NCI-H146 (cell line): ENCODE measurements at places on chromosomes 12 and 14.

DNA sequence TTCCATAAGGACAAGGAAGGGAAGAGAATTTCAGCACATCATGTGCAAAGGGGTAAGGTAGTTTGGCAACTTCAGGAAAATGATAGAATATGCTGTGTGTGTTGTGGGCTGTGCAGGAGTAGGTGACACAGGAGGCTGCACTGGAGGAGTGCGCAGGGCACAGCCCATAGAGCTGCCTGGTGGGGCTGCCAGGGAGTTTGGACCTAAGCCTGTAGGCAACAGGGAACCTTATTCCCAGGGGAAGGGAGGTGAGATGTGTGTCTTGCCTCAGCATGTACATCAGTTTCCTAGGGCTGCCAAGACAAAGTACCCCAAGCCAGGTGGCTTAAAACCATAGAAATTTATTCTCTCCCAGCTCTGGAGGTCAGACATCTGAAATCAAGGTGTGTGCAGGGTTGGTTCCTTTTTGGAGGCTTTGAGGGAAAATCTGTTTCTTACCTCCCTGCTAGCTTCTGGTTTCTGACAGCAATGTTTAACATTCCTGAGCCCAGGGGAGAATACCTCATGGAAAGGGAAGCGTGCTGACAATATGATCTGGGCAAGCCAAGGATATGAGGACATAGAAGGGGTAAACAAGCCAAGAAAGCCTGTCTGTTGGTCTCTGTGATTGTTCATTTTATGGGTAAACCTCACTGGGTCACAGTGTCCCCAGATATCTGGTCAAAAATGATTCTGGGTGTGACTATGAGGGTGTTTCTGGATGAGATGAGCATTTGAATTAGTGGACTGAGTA is 174.0 kb upstream of the NTF3 start:
- DNase-seq, result no peak

- peak; percentile 29 for DNase-seq
Measured at GRCh38 chr14:54493293-54493692, 4.5 kb upstream of the GMFB start.

- DNase-seq, result no peak
Measured at GRCh38 chr12:100860611-100861010, 66.0 kb downstream of the ANO4 start.

DNA sequence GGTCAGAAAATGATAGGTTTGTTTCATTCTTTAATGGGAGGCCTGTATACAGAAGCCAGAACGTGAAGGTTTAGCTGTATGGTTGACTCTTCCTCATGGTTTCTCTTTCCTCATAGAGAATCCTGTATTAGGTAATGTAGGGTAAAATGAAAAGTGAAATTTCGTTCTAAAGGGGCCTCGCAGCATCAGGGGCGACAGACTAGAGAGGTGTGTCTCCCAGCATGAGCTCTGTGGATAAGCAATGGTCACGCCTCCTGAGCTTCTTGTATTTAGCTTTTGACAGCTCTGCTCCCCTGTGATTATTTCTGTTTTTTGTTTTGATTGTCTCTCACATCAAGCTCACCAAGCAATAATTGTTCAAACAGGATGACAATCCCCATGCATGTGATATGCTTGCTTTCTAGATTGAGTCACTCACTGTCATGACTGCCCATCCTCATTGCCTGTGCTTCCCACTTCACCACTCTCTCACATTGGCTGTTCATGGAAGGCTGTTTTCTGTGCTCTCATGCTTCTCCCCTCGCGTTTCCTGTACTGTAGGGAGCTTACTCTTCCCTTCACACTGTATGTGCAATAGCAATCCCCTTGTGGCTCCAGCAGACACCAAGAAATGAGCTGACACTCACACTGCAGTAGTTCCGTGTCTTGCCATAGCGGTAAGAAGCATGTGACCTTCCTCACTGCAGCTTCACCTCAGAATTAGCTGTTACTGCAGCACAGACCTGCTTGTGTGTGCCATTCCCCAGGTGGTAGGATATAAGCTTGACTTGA is 44.0 kb downstream of the RAD52 start:
- no peak for DNase-seq

GRCh38 chr12:126949558-126949957 is 1317.4 kb upstream of the TMEM132C start:
- DNase-seq, result no peak

- no peak for DNase-seq
Measured at GRCh38 chr14:87901652-87902051, 91.3 kb downstream of the GALC start.

DNA sequence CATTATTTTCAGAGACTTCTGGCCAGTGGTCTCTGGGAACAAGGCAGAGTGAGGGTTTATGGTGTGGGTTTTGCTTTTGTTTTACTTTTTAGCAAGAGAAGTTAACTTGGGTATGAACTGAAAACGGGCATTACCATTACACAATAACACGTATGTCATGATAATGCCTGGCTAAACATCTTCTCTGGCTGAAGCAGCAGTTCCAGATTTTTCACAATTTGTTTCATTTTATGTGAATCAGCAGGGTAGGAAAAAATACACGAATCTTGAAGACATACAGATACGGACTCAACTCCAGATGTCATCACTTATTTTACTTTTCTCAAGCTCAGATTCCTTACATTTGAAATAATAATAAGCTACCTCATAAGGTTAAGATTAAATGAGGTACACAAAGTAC is 2.5 kb upstream of the PCNX4 start:
- DNase-seq, result no peak

- no peak for DNase-seq
Measured at GRCh38 chr14:24818058-24818822, 184.2 kb upstream of the GZMB start.

DNA sequence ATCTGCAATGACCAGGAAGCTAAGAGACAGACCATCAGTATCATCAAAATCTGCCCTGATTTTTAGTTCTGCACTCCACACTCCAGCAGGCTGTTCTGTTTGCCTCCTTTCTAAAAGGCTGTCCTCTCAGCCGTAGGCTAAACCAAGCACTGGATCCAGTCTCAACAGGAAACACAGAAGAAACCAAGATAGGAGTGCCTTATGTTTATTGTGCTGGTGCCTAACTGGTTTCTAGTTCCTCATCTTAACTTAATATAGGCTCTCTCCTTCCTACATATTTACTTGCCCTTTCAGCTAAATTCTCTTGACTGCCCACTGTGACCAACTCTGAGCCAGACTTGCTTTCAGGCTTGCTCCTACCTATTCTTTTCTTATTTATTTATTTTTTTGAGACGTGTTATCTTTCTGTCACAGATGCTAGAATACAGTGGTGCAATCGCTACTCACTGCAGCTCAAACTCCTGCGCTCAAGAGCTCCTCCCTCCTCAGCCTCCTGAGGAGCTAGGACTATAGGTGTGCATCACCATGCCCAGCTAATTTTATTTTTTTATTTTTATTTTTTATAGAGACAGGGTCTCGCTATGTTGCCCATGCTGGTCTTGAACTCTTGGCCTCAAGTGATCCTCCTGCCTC is 30.8 kb downstream of the GALNT4 start:
- DNase-seq, result no peak

DNA sequence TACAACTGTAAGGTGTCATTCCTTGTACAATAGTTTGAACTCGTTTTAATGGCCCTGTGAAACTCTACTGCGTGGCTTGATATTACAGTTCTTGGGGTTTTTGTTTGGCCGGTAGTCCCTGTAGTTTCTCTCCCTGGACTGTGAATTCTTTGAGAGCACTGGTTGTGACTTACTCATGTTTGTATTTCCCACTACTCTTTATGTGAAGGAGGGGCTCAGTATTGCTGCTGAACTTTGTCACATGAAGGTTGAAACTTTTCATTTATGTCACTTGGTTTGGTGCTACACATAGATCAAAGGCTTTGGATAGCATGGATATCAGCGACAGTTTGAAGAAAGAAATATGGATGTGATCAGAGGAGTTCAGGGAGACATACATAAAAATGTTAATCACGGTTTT is 1.5 kb upstream of the POU6F1 start:
- DNase-seq, result no peak

DNA sequence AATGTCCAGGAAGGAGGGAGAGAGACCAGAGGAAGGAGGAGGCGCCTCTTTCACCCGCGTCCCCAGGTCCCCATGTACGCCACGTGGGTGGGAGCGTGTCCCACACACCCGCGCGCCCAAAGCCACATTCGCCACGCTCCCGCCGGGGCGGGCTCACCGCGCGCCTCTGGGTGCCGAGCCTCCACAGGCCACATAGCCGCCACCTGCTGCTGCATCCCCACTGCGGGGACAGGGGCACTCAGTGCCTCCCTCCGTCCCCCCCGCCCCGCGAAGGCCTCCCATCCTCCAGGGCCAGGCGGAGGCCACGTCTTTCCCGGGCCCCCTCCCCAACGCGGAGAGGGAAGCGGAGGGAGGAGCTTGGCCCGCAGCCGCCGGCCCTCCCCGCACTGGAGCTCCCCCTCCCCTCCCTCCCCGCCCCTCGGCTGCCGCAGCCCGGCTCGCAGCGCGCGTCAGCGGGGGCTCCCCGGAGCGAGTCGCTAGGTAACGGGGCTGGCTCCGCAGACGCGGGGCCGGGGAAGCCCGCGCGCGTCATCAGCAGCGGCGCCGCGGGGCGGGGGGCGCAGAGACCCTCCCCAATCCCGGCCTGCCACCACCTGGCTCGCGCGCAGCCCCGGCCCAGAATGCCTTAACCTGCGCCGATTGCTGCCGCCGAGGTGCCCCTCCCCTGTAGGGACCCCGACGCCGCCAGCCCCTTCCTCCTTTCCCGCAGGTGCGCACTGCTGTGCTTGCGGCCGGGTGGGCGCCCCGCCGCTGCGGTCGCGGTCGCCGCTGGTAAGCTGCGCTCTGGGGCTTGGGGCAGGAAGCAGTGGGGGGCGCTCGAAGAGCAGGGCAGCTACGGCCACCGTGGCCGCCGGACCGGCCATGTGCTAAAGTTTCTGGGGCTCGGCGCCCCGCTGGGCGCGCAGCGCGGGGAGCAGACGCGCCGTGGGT is 536 bp upstream of the TUNAR start:
- DNase-seq, result peak; percentile 70

- peak; percentile 74 for DNase-seq
Measured at GRCh38 chr12:74170645-74171477, 366.8 kb upstream of the ATXN7L3B start.

GRCh38 chr12:98803468-98804209 is 158.5 kb downstream of the APAF1 start:
- no peak for DNase-seq

DNA sequence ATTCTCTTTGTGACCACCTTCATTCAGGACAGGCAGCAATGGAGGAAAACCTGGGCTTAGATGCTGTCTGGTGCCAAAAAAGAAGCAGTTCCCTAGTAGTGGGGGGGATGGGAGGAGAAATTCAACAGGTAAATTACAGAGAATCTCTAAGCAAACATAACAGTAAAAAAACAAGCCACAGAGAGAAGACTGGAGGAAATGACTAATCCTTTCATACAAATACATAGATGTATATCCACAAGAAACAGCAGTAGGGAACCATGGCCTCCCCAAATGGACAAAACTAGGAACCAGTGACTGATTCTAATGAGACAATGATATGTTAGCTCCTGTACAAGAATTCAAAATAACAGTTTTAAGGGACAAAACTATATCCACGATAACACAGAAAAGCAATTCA is 513.0 kb downstream of the NAV3 start:
- DNase-seq, result no peak

DNA sequence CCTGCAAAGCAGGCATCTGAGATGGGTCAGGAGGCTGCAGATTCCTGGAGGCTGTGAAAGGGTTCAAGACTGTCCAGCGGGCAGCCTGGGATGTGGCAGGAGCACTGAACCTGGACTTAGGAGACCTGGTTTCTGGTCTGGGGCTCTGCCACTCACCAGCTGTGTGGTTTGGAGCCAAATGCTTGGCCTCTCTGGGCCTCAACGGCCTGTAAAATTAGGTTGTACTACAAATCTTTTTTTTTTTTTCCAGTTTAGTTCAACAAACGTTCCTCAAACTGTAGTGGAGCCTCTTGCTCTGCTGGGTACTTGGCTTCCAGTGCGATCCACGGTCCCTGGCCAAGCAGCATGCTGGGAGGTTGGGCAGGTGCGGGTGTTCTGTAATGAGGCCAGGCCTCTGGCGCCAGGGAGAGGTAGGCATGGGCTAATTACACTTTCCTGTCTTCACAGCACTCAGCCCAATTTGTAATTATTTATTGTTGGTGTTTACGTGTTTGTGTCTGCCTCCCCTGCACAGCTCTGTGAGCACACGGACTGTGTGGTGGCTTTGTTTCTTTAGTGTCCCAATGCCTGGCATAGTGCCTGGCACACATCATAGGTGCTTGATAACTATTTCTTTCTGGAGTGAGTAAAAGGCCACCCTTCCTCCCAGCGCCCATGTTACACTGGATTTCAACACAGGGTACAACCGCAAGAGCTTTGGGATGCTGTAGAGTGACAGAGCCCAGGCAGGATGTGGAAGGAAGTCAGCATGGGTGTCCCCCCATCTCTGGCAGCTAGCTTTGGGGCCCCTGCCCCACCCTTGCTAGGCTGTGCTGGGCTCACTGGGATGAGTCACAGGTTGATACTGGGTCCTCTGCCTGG is 5.8 kb upstream of the KRT80 start:
- no peak for DNase-seq

- DNase-seq, result no peak
Measured at GRCh38 chr14:100618763-100619320, 31.6 kb upstream of the BEGAIN start.

GRCh38 chr14:51305751-51306150 is 65.7 kb downstream of the TMX1 start:
- no peak for DNase-seq

DNA sequence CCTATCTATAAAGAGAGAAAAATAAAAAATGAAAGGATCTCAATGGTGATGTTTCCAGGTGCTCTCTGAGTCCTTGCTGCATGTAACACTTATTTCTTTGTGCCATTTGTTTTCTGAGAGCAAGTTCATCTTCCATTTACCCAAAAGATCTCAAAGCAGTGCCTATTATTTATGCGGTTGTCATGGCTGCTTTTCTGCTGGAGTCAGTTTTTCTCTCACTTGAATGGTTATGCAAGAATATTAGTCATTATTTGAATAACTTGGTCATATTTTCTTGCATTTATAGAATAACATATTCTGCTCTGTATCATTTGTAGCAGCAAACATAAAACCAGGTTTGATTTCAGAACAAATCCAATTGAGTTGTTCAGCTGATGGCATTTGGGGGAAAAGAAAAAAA is 141.8 kb upstream of the G2E3 start:
- no peak for DNase-seq

DNA sequence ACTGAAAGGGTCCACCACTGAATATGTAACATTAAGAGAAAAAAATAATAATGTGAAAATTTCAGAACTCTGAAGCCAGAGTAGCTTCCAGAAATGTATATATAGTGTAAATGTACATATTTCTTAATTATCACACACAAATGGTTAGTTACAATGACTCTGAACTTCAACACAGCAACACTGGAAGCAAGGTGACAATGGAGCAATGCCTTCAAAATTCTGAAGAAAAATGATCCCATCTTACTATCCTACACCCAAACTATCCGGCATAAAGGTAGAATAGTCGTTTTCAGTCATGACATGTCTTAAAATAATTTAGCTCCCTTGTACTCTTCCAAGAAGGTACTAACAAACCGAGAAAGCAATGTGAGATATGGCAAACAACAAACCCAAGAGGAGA is 11.9 kb downstream of the NAP1L1 start:
- DNase-seq, result no peak
